ENCODE measurements at places on chromosomes 7 and 10.
A peak's percentile ranks its signal among the peaks of the same experiment; 100 is the strongest.

- DNase-seq, result no peak
Observed at GRCh38 chr10:86944907-86945306, 12.5 kb downstream of the MMRN2 start.

GRCh38 chr7:136114966-136115762 is 138.0 kb upstream of the MTPN start:
- DNase-seq, result peak; percentile 26

DNA sequence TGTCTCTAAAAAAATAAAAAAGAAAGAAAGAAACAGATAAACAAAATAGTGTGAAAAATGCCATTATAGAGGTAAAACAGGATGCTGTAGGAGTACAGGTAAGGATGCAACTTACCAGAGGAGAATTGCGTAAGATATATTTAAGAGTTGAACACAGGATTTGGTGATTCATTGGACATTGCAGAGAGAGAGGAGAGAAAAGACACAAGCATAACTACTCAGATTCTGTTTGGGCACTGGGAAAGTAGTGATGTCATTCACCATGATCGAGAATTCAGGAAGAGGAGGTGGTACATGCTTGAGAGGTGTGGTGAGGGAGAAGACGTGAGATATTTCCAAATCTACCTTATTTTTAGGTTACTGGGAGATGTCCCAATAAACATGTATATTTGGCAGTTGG is 97.6 kb downstream of the AASS start:
- no peak for DNase-seq

DNA sequence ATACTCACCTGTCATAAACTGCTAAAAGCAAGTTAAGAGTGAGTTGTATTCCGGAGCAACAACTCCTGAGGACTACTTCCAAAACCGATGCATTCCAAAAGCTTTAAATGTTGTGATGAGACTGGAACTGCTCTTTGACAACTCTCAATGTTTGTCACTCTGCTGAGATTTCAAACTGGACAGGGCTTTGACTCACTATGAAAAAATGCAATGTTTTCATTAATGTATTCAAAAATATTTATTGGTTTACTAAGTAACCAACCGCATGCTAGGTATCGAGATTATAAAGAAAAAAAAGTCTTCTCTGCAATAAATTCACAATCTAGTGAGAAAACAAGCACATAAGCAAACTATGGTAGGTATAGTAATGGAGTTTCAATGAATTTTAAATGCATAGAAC is 107.9 kb upstream of the GNAI1 start:
- DNase-seq, result no peak

GRCh38 chr7:157032644-157033482 is 22.4 kb upstream of the MNX1 start:
- no peak for DNase-seq

GRCh38 chr7:137986252-137987017 is 15.5 kb downstream of the CREB3L2 start:
- no peak for DNase-seq

- no peak for DNase-seq
Observed at GRCh38 chr7:112882991-112883390, 92.8 kb upstream of the TMEM168 start.

DNA sequence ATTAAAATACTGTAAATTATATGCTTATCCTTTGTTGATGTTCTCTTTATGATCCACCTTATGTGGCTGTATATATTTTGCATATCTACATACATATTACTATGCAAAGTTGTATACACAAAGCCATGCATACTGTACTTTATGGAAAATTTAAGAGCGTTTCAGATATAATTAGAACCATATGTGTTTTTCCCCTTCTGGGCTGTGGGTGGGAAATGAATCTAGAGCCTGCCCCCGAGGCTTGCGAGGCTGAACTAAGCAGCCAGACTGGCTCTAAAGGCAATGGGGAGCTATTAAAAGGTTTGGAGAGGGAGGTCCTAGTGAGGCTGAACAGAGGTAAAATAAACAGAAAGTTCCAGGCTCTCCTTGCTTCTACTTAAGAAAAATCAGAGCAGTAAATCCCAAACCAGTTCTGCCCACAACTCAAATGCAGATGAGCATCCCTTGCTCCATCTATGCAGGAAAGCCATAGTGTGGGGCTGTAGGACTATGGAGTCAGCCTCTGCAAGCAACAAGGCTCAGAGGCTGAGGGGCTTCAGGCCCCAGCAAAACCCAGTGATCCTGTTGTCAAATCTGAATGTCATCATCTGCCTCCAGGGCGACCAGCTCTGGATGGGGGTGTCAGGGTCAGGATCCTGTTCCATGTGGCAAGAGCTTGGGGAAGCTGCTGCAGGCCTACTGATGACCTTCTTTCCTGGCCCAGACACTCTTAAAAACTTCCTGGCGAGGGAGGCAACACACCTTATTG is 14.1 kb upstream of the DDIT4 start:
- no peak for DNase-seq

GRCh38 chr7:70975754-70976153 is 156.2 kb upstream of the GALNT17 start:
- no peak for DNase-seq

DNA sequence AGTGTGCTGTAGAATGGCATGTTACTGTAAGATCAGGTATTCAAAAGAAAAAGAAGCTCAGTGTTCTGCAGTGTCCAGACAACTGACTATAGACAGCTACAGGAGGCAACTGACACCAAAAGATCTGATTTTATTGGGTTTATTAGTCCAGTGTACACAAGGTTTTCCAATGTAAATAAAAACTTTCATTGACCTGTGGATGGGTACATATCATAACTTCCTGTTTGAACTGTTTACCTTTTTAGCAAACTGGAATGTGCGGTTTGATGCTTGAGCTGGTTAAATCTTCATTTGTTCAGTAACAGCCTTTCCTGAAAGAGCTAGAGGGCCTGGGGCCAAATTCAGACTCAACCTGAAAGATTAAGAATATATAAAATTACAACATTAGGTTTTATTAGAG is 172.6 kb upstream of the SP8 start:
- no peak for DNase-seq

GRCh38 chr10:13404791-13405190 is 56.7 kb upstream of the SEPHS1 start:
- no peak for DNase-seq

DNA sequence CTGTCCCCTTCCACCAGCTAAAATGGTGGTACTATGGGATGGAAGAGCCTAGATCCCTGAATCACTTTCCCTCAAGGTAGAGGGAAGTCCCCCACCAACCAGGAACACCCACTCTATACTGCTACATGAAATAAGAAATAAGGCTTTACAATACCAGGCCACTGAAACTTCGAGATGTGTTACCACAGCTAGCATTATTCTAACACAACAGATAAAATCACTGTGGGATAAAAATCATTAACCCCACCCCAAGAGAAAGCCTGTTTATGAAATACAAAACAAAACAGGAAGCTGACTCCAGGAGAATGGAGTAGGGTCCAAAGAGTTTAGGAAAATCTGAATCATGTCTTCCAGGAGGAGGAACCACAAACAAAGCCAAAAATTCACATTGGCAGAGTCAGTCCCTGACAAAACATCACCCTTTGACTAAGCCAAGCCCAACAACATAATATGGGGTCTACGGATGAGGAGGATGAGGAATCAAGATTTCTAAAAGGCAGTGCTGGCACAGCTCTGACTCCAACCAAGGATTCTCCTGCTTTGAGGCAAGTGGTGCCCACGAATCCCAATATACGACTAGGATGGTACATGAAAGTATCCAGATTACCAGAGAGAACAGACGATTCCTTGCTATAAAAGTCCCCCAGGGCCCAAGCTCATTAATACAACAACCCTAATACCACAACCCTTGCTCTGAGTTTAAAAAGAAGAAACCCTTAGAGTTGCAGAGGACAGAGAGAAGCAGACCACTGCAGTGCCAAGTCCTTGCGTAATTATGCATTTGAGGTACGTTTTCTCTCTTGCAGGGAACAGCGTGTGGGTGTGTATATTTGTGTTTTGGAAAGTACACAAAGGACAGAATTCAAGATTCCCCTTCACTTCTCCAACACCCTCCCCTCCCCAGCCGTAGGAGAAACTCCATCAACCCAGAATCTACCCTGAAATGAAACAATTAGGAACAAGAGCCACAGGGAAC is 23.7 kb downstream of the XPNPEP1 start:
- no peak for DNase-seq

DNA sequence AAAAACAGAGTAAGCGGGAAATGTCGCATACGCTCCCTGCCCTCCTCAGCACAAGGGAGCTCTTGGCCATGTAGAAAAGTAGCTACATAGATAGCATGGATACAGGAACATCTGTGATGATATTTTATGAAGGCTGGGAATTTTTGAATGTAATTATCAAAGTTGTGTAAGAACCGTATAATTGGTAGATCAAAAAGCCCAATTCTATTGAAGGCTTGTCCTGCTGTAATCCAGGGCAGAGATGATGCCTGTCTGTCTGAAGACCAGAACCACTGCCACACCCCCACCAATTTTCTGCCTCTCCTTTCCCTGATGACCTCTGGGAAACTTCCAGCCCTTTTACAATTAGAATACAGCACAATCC is 51.4 kb downstream of the ZRANB1 start:
- no peak for DNase-seq

- no peak for DNase-seq
Observed at GRCh38 chr10:110073896-110074295, 66.1 kb downstream of the ADD3 start.

DNA sequence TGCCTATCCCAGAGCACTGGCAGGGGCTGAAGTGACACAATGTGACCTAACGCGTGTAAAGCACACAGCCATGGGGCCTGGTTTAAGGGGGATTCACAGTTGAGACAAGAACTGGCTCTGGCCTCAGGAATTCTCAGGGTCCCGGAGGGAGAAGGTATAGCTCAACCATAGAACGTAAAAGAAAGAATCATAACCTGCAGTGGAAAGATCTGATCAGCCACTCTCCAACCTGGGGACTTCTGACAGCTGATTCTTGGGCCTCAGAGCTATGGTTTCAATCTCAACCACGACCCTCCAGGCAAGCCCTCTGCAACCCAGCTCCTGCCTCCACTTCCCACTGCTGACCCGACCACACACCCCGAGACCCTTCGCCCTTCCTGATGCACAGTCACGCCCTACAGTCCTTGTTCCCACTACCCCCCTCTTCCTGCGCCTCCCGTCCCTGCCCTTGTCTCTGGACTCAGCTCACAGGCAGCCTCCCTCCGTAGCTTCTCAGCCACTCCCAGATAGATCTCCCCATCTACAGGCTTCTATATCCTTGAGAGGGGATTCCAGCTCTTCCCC is 245.2 kb downstream of the BUB3 start:
- no peak for DNase-seq

DNA sequence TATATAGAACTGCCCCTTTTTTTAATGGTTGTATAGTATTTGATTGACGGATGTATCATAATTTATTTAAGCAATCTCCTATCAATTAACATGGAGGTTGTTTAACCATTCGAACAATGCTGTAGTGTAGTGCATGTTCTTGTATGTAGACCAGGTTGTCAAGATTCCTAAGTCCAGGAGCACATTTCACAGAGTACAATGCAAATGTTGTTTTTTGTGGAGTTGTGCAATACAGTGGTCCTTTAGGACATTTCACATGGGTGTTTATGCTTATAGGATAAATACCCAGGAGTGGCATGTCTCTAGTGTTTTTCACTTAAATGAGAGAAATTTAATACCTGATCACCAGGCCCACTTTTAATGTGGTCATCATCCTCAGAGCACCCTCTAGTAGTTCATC is 8.1 kb downstream of the ASB4 start:
- no peak for DNase-seq

GRCh38 chr10:28302012-28302637 is 739 bp downstream of the MPP7 start:
- DNase-seq, result no peak

GRCh38 chr7:27078616-27079233 is 17.1 kb downstream of the HOXA1 start:
- no peak for DNase-seq

- DNase-seq, result no peak
Observed at GRCh38 chr10:6313111-6313895, 110.6 kb downstream of the PFKFB3 start.

All from stimulated activated naive CD4-positive, alpha-beta T cell treated with Interleukin-2 at 50 U/mL for 16 hours (primary cell).